Osteoblast (primary cell): ENCODE measurements at places on chromosomes 12 and 14.

DNA sequence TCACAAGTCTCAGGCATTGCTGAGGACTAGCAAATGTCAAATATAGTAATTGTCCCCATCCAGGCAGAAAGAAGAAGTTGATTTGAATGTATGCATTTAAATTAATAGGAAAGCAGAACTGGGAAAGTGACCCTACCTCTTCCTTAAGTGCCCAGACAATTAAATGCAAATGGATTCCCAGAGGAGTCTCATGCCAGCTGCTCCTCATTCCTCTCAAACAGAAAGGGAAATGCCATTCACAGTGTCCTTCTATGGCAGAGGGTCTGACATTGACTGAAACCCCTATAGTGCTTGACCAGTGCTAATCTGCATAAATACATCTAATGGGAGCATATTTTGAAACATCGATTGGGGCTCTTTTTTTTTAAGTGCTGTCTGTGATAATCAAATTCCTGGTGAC lies 292.4 kb upstream of the SEL1L start:
- DNase-seq: no peak

- peak; percentile 35 for DNase-seq
Measured at GRCh38 chr14:102829016-102829548, 51.8 kb downstream of the TRAF3 start.

DNA sequence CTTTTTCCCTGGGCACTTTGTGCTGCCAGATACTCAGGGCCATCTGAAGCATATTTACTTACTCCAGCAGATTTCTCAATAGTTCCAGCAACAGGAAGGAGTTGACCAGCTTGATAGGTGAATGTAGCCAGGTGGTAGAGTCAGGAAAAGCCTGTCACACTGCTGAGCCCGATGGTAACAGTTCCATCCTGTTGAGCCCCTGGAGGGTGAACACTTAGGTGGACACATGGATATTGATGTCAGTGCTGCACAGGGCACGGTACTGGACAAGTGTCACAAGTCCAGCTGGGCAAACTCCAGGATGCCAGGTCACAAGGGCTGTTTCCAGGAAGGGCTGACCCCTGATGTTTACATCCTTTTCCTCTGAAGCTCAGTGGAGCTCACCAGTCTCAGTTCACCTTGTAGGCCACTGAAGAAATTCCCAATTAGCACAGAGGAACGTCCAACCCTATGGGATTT lies 2.3 kb upstream of the SMOC1 start:
- DNase-seq: no peak

- no peak for DNase-seq
Measured at GRCh38 chr12:5123921-5124320, 80.2 kb downstream of the KCNA5 start.

DNA sequence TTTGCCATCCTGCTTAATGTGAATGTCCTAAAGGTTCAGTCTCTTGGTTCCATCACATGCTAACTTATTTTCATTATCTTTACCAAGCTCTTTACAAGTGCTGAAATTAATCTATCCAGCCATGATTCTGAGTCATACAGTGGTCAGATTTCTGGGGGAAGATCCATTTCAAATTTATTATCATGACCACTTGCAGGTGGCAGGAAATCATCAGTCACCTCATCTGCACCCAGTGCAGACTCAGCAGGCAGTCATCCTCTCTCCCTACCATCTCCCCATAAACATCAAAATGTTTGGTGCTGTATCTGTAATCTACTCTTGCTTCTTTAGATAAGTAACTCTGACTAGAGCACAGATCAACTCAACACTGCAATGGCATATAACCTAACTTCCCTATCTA lies 23.5 kb downstream of the ATG14 start:
- no peak for DNase-seq

GRCh38 chr12:6632026-6632983 lies 3.5 kb downstream of the LPAR5 start:
- peak; percentile 37 for DNase-seq

DNA sequence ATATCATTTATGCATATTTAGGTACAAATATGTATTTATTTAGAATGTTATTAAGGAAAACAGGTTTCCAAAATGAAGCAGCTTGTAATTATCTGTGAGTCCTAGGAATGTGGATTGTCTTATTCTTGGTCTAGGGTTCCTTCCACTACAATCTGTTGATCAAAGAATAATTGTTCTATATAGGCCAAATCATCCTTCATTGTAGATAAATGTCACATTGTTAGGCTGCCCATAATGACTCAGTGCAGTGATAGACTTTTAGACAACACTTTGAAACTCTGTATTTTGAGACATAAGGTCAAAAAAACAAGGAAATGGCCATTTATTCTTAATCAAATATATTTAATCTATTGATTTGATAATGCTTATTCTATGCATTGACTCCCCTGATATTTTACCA lies 283.0 kb downstream of the ACSS3 start:
- DNase-seq: no peak

DNA sequence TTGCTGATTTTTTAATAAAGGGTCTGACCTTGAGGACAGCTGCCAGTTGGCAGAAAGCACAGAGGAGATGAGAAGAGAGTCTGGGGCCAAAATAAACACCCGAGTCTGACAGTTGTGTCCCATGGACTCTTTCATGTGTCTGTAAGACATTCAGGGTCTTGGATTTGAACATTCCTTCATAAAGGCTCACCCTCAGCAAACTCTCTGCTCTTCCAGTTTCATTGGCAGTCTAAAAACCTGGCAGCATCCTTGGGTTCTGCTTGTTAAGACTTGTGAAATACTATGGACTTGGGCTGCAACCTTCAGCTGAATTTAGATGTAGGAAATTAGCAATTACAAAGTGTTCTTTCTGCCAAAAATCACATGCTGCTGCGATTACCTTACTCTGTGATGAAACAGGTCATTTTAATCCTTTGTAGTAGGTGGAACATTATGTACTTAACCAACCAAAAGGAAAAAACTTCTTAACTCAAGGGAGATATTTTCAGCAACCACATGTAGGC lies 32.0 kb upstream of the LMNTD1 start:
- DNase-seq: no peak

GRCh38 chr12:93915411-93915810 lies 233.0 kb upstream of the PLXNC1 start:
- no peak for DNase-seq

DNA sequence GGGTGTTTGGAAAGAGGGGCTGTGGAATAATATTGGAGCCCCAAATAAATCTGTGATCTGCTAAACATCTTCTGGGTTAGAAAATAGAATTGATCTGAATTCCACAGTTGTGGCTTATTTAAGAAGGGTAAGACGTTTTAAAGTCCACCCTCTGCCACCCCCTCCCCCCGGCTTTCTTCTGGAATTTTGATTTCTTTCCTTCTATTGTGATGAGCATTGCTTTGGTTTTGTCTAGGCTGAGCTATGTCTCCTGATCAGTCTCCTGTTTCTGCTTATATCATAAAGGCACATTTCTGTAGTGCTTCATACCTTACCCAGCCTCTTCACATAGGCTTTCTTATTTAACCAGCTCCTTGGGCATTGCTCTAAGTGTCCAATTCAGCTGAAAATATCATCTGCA lies 77.3 kb upstream of the SLC38A2 start:
- DNase-seq: peak; percentile 0

GRCh38 chr12:81261508-81262207 lies 183.8 kb downstream of the ACSS3 start:
- no peak for DNase-seq

GRCh38 chr12:26845984-26846383 lies 13.0 kb upstream of the ITPR2 start:
- peak; percentile 86 for DNase-seq

DNA sequence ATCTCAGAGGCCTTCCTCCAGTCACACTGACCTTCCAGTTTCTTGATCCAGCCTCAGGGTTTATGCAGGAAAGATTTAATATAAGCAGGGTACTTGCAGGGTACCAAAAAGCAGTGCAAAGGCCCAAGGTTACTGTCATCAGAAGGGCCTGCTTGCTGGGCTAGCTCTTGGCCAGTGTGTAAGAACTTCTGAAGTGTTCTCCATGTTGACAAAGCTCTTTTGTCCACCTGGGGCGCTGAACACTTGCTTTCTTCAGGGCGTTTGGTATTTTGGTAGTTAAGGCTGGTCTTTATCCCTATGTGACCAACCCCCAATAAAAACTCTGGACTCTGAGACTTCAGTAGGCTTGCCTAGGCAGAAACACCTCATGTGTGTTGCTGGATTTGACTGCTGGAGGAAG lies 69.7 kb downstream of the ZC3H14 start:
- DNase-seq: no peak

GRCh38 chr12:106914796-106915634 lies 40.7 kb upstream of the TMEM263 start:
- DNase-seq: peak; percentile 37

- DNase-seq: peak; percentile 63
Measured at GRCh38 chr12:22046968-22047390, 961 bp downstream of the CMAS start.

DNA sequence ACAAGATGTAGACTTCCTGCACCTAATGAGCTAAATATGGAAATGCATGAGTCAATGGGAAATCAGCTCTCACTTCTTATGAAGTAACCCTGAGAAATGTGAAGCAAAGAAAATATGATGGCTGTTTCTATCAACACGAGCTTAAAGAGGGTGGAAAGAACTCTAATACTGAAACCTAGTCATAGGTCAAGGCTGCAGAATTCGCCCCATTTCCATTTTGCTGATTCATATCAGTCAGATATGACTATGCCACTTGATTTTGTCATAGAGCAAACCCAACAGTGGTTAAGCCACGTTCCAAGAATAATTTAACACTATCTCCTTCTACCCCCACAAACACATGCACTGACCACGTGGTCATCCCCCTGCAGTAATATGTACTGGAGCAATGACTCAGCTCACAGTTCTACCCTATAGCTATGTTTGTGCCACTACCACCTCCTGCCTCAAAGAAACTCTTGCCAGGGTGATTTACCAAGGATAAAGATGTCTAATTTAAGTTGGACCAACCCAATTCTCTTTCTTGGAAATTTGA lies 157.5 kb downstream of the TMTC3 start:
- peak; percentile 89 for DNase-seq

DNA sequence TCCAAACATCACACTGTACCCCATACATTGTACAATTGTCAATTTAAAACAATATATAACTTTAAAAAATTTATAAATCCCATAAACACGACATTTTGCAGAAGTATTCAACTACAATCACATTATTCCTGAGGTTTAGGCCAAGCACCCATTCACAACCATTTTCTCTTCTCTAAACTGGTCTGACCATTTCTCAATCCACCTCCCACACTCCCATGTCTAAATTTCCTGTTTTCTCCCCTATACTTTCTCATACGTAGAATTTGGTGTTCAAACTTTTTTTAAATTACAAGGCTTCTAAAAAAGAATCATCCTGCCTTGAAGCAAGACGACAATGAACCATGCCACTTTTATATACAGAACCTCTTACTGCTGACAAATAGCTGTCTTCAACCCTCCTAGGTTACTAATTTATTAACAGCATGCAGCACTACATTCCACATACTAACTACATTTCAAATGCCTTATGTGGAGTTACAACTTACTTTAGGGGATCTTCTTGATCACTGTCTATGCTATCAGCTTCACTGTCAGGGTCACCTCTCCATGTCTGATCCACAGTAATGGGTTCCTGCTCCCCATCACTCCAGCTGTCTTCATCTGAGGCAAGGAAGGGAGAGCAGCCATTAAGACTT lies 3.4 kb downstream of the KANSL2 start:
- DNase-seq: no peak
